ENCODE measurements at places on chromosomes 1 and 21.

DNA sequence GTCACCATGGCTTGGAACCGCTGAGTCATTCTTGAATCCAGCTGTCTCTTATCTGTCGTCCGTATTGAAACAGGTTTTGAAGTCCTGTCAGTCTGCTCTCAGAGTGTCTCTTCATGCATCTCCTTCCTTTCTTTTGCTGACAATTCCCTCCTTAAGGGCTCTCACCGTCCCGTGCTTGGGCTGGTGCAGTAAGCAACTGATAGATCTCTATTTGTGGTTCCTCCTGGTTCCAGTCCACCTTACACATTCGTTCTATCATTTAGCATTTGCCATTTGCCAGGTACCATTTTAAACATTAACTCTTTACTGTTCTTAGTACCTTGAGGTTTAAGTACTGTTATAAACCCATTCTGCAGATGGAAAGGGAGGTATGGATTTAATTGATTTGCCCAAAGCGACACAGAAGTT lies 88.9 kb downstream of the DYRK1A start:
- DNase-seq = no peak

DNA sequence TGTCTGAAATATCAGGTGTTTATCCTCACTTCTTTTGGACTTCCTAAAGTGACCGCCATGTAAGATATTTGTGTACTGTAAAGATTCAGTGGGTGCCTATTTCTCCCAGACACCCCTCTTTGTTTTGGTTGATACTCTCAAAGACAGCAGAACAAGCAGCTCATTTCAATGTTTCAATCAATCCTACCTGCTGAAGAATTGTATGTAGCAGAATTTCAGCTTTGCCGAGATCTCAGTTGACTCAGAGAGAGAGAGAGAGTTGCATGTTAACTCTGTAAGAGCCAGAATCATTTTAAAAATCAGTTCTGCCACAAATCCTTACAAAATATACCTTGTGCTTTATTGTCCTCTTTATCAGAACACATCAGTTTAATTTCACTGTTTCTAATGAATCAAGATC lies 987.3 kb downstream of the ADGRL2 start:
- no peak for DNase-seq

GRCh38 chr1:16231331-16232315 lies 5.4 kb downstream of the CPLANE2 start:
- no peak for DNase-seq

- DNase-seq = no peak
These were observed 4.7 kb upstream of the DMBX1 start for GRCh38 chr1:46484783-46485490.

DNA sequence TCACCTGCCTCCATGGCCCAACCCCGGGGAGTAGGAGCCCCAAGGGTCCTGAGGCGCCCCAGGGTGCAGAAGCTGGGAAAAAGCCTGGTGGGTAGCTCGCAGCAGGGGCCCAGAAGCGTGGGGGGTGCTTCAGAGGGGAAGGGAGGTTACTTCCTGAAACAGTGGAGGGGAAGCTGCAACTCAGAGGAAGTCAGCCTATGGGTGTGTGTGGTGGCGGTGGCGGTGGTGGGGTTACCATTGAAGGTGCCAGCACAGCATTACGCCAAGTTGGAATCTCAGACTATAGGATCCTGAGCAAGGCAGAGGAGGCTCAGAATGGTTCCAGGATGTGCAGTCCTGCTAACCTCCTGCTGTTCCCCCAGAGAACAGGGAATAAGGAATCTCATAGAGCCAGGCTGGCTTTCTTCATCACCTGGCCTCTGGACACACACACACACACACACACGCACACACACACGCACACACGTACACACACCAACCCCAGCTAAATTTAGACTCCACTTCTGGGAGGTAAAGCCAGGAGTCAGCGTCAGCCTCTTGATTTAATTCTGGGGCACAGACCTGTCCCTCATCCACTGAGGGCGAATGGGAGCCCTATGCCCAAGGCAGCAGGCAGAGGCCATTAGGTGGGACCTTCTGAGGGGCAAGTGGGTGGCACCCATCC lies 1.3 kb downstream of the DENND4B start:
- DNase-seq = peak; percentile 4

DNA sequence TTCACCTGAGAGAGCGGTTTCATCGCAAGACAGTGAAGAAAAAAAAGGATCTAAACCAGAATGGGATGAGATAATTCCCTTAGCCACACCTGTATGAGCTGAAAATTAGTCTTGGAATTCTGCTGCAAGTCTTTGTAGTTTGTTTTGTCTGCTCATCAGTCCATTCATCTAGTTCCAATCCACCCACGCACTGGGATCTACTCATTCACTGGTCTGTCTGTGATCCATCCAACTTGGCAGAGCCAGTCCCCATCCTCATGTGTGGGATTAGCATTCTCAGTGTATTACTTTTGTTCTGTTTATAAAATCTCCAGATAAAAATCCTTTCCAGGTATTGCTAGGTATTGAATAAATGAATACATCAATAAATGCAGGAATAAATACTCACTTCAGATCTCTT lies 266.5 kb upstream of the USP24 start:
- no peak for DNase-seq

- DNase-seq = no peak
These were observed 180.6 kb upstream of the LHX8 start for GRCh38 chr1:74953622-74954021.

Measured in RCC 7860 (cell line).